ENCODE measurements at places on chromosomes 6 and 20.

DNA sequence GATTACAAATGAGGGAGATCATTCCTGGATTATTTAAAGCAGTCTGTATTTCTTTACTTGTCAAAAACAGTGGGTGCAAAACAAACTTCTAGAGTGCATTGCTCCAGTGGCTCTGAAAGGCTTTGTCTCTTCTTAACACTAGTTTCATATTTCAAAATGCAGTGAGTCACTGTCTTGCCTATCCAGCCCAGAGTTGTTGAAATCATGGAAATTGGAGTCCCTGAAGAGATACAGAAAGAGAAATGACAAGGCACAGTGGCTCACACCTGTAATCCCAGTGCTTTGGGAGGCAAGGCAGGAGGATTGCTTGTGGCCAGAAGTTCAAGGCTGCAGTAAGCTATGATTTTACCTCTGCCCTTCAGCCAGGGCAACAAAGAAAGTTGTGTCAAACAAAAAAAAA is 11.3 kb downstream of the SLC2A12 start:
- DNase-seq: no peak

DNA sequence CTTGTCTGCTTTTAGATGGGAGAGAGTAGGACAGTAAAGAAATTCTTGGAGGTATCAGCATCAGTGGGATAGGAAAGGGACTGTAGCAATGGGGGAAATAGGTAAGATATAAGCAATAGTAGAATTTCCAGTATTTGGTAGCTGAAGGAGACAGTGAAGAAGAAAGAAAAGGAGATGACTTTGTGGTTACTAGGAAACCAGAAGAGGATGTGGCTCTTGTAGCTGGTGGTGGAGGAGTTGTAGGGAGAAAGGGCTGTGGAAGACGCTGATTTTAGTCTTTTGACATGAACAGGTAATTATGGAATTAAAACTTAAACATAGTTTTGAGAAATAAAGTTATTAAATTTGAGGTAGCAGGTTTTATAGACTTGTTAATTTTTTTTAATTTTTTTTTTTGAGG is 26.1 kb downstream of the SH3BGRL2 start:
- DNase-seq: no peak

GRCh38 chr6:116191881-116192280 is 62.0 kb downstream of the TSPYL4 start:
- no peak for DNase-seq

DNA sequence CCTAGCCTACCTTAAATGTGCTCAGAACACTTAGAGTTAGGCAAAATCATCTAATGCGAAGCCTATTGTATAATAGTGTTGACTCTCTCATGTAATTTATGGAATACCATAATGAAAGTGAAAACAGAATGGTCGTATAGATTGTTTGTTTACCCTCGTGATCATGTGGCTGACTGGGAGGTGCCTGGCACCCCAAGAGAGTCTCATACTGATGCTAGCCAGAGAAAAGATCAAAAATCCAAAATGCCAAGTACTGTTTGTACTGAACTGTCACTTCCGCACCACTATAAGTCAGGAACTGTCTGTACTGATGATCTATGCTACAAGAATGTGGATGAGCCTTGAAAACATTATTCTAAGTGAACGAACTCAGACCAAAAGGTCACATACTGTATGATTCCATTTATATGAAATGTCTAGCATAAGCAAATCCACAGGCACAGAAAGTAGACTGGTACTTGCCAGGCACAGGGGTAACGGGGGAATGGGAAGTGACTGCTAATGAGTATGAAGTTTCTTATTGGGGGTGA is 22.4 kb downstream of the ZMYND8 start:
- no peak for DNase-seq

- no peak for DNase-seq
Measured at GRCh38 chr6:33886673-33887144, 82.9 kb upstream of the MLN start.

GRCh38 chr6:11283629-11284028 is 51.2 kb upstream of the NEDD9 start:
- no peak for DNase-seq

- no peak for DNase-seq
Measured at GRCh38 chr6:71187141-71187540, 101.5 kb upstream of the OGFRL1 start.

- DNase-seq: no peak
Measured at GRCh38 chr6:157087974-157088373, 235.3 kb downstream of the TMEM242 start.

All from sciatic nerve (tissue), 2 donors.